Dermis blood vessel endothelial cell (primary cell): ENCODE measurements at places on chromosomes 5 and 9. TPM values are rescaled to one million over a fixed set of nuclear protein-coding genes. Genes with fewer than 3 reads are reported as not detected.

GRCh38 chr9:34741628-34742027 lies 31.7 kb upstream of the CCL21 start:
- DNase-seq = no peak

DNA sequence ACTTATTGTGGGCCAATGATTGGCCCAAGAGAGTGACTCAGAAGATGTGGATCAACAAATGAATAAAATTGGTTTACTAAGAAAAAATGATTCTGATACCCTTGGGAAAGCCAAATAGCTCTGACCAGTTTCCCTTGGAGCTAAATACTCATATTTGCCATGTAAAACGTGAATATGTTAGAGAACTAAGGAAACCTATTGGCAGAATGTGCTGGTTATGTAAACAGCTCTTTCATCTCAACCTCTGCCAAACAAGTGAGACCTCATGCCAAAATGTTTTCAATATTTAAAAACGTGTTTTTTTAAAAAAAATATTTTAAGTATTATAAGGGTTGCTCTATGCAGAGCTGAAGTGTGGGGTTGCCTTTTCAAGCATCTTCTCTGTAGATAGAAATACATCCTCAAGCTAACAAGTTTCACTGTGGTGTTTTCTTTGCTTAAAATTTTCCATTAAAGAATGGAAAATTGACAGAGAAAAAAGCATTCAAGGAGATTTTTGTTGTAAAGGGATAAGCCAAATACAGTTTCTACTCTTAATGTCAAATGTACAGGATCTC lies 186.9 kb upstream of the TUT7 start:
- DNase-seq = no peak

DNA sequence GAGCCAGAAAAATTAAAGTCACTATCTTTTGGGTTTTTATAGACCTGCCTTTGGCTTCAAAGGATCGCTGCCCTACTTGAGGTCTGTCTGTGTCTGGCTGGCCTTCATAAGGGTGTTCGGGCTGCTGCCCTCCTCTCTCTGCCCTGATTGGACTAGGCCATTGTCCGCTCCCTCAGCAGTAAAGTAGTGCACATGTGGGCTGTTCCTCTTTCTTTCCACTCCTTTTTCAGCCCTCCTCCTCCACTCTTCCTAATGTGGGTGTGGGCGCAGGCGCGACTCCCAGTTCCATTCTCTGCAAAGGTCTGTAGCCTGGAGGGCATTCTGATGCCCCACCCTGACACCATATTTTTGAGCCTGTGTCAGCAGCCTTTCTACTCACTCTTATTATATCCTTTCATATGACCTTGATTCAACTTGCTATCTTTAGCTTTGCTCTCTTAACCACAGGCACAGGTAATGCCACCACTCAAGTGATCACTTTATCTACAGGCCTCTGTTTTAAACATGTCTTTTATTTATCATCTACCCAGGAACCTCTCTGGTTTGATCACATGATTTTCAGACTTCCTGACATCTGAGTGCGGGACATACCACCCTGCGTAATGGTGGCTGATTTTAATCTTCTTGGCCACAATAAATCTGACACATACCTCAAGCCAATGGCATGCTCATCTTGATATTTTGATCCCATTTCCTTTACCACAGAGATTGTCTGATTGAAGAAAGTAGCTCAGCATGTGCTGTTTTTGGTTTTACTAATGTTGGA lies 144.5 kb downstream of the AOPEP start:
- DNase-seq = no peak

DNA sequence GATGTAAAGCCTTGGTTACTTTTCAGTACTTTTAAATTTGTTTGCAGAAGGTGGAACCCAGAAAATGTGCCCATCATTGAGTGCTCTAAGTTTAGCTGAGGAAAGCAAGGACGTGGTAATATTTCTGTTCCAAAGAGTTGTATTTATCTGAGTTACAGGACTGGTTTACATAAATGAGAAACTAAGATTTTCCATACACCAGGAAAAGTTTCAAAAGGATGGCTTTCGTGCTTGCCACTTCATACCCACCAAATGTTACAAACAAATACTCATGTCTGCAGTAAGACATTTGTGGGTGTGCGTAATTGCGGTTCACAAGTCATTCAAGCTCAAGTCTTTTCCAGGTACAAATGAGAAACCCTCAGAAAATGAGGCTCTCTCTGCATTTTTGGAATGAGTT lies 68.1 kb downstream of the CWC27 start:
- DNase-seq = peak; percentile 12

DNA sequence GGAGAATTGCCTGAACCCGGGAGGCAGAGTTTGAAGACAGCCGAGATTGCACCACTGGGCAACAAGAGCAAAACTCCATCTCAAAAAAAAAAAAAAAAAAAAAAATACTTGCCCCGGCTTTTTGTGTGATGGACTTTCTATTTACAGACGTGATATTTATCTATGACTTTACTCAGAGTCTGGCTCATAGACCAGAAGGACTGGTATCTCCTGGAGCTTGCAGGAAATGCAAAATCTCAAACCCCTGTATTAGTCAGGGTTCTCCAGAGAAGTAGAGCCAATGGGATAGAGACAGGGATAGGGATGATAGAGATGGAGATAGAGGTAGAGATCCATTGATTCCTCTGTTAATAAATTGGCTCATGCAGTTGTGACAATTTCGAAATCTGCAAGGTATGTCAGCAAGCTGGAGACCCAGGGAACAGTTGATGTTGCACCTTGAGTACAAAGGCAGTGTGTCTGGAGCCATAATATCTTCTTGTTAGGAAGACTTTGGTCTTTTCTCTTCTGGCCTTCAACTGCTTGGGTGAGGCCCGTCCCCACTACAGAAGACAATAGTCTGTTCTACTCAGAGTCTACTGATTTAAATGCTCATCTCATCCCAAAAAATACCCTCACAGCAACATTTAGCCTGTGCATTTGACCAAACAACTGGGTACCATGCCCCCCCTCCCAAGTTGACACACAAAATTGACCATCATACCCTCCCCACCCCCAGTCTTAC lies 195.4 kb upstream of the MSX2 start:
- DNase-seq = no peak

- DNase-seq = no peak
These were observed 156.8 kb downstream of the PAX5 start for GRCh38 chr9:36877239-36877638.

DNA sequence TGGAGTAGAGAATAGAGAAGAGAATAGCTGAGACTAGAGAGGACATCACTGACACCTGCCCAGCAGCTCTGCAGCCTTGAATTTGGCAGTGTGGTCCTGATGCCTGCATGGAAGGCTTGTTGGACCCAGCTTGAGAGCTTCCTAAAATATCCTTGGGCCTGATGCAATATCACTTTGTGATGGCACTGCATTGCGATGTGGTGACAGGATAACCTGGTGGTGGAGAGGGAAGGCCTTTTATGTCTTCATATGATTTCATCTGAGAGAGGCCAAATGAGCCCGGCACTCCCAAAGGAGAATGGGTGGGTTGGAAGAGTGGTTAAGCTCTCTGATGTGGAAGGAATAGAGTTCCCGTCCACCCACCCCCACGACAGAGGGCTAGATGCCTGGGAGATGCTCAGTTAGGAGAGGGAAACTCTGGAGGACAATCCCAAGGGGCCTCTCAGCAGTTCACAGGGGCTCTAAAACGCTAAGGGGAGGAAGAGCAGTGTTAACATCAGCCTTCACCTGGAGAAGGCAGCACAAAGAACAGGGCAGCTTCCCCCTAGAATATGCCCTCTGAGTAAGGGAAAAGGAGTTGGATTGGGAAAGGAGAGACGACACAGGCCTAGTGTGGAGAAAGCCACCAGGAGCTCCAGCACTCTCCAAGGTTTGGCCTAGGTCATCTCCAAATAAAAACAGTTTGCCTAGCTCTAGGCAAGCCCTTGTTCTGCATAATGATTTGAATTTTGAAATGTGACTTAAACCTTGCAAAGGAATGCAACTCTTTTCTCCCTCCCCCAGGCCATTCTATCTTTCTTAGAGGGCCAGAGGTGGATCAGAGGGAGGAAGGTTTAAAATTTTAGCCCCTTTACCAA lies 99.8 kb upstream of the SSBP2 start:
- no peak for DNase-seq

- DNase-seq = no peak
These were observed 17.9 kb downstream of the FAM163B start for GRCh38 chr9:133591116-133591910.

- peak; percentile 68 for DNase-seq
These were observed 485.6 kb downstream of the ZSWIM6 start for GRCh38 chr5:61817472-61818326.

- DNase-seq = no peak
These were observed 169.4 kb upstream of the ZNF462 start for GRCh38 chr9:106693558-106693957.

GRCh38 chr5:17381932-17382331 lies 116.1 kb upstream of the TAF11L2 start:
- no peak for DNase-seq

DNA sequence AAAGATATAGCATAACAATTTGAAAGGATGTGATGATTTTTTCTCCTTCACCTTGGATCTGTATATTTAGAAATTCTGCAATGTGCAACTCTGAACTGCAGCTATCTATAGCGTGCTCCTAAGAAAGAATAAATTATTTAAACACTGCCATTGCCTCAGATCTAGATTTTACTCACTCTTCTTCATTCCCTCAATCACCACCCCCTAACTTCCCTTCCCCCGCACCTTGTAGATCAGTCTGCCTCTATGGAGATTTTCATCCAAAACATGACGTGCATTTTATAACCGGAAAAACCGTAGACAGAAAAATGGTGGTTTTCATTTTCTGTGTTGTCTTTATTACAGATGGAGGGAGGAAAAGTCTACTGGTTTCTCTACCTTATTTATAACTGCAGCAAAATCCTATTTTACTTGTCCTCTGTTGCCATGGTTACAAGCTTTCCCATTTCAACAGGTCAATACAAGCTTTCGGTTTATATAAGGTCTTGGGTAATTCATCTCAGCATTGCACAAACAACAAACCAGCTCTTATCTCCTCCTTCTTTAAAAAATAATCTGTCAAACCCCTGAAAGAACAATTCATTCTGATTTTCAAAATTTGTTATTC lies 480.0 kb downstream of the TAF11L14 start:
- DNase-seq = no peak

- peak; percentile 16 for DNase-seq
These were observed 1.1 kb upstream of the ICE1 start for GRCh38 chr5:5421149-5421960.

GRCh38 chr5:137075163-137075970 lies 423.8 kb downstream of the SPOCK1 start:
- DNase-seq = peak; percentile 61

DNA sequence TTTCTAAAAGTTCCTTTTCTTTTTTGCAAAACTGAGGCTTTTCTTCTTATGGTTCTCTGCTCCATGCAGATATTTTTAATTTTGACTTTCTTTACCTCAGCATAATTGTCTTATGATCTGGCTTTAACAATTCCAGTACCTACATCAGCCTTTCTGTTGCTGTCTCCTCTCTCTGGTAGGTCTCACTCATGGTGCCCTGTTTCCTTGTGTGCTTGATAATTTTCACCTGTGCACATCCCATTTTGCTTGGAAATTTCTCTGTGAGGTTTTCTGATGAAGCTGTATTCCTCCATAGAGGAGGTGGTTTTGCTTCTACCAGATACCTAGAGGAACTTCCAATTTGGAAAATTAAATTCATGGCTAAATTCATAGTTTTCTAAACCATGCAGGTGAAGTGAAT lies 2.3 kb upstream of the HSD17B3 start:
- DNase-seq = no peak

- DNase-seq = peak; percentile 60
These were observed 1.0 kb downstream of the NIPSNAP3A start for GRCh38 chr9:104748359-104749031.

DNA sequence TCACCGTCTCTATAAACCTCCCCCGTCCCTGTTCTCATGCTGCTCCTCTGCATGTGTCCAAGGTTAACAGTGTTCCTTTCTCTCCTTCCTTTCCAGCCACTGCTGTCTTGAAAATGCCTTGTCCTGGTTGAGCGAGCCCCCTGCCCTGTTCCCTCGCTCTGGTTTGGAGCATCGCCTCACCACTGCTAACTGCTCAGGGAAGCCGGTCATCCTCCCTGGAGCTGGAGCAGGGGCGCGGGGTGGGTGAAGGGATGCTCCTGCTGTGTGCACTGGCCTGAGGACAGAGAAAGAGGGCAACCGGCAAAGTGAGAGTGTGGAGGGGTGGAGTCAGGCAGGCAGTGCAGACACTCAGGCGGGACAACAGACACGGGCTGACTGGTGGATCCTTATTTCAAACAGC lies 19.4 kb downstream of the UBE2QL1 start:
- no peak for DNase-seq

DNA sequence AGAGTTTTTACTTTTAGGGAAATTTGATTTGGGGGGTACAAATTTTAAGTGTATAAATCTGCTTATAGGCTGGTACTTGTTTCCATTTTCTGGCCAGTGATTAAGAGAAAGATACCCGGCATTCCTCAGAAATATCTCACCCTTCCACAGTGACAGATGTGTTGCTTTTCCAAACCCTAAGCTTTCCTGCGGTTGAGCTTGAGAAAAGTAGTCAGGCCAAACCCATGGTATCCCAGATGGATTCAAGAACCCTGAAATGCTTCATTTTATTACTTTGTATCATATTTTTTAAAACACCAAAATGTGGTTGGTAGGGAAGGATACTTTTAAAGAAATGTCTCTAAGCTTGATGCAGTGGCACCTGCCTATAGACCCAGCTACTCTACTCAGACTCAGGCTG lies 23.5 kb downstream of the SPTAN1 start:
- no peak for DNase-seq

FABP6 gene
- total RNA-seq = not detected in 2 replicates

ENHO gene
- 0.42 TPM in 1 of 2 replicates, not detected in the other for total RNA-seq

TRIM14 gene
- 1.5 and 4.8 TPM in 2 replicates for total RNA-seq

TMC1 gene
- total RNA-seq = 0.74 and 3.4 TPM in 2 replicates

OR1J2 gene
- not detected in 2 replicates for total RNA-seq

BHMT gene
- total RNA-seq = 0.28 TPM in 1 of 2 replicates, not detected in the other

FYB1 gene
- not detected in 2 replicates for total RNA-seq

CFAP90 gene
- total RNA-seq = not detected in 2 replicates

TMOD1 gene
- 3.7 and 5.2 TPM in 2 replicates for total RNA-seq

ENC1 gene
- 26.2 and 32.2 TPM in 2 replicates for total RNA-seq
